Tibial artery (tissue), 4 donors: ENCODE measurements at places on chromosomes 1 and 21.
A peak's percentile ranks its signal among the peaks of the same experiment; 100 is the strongest.

DNA sequence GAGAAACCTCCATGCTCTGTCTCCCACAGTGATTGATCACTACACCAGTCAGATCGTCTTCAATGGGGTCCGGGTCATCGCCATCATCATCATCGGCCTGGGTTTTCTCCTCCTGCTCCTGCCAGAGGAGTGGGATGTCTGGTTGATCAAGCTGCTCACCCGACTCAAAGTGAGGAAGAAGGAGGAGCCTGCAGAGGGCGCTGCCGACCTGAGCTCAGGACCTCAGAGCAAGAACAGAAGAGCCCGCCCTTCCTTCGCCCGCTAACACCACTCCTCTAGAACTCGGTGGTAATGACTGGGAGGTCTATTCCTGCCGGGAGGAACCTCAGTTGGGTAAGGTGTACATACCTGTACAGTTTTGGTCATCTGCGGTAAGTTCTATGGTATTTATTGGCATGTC, 50.3 kb upstream of the COA6 start:
- no peak for DNase-seq

DNA sequence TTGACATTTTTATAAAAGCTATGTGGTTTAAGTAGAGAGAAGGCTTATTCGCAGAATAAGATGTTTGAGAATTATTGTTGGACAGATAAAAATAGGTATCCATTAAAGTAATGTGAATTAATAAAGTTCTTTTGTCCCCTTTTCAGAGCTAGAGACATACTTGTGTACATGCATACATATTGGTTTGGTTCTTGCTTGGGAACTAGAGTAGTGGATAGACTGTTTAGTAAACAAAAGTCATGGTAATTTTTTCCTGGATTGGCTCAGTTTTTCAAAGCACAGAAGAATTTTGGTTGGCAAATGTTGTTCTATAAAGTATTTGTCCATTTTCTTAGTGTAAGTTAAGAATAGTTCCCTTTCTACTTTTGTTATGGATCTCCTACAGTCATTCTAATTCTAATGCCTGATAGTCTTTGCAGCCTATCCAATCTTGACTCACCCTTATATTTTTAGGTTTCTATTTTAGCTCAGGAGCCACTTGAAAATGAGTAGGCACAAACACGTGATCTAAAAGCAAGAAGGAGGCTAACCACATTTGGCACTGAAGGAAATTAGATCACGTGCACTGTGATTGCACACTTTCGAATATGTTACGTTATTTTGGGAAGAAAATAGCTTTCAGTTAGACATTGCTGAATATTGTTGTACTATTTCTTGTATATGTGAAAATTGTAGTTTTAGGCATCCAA, 47.0 kb downstream of the RABGAP1L start:
- no peak for DNase-seq

- no peak for DNase-seq
Observed at GRCh38 chr21:32088471-32088870, 190.4 kb downstream of the MIS18A start.

DNA sequence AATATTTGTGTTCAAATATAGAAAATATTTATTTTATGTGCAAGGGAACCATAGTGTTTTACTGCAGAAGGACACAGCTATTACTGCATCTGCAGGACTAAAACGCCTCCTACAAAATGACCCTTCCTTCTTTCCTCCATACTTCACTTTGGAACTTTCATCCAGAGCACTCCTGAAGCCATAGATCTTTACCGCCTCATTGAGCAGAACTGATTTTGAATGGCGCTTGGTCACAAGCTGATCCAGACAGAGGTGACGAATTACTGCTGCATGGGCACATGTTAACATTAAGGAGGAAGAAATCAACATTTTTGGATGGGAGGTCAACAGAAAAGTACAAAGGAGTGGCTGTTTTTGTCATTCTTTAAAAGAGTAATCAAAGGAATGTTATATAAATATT, 931.6 kb downstream of the NCAM2 start:
- no peak for DNase-seq

DNA sequence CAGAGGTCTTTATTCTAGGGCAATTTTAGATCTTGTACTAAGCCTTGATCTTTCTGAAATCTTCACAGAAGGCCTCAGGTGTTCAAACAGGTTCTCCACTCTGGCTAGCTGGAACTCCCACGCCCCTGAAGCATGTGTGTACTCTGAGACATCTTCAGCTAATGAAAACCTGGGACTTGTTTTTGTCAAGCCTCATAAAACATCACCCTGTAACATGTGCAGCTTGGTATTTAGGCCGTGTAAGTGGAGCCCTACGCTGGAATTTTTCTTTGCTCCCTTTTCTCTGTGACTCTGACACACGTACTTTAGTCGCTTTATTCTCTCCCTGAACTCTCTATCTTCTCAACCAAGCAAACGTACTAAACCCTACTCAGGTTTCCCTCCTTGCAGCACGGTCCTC, 701.9 kb upstream of the ZP4 start:
- DNase-seq = no peak

DNA sequence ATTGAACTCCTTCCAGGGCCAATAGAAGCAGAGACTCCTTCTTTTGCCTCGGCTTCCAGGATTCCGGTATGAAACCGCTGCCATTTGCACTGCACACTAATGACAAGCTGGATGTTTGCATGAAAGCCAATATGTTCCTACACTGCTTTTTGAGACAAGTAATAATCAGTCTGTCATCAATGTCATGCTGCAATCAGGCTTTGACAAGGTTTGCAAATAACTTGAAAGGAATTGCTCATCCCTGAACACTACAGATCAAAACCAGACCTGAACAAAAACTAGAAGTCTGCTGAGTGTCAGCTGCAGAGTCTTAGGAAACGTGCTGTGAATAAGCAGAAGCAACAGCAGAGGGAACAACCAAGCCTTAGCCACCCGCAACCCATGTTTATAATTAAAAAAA, 720.7 kb upstream of the CXADR start:
- no peak for DNase-seq

GRCh38 chr1:24584171-24584647, 28.3 kb downstream of the NCMAP start:
- DNase-seq = no peak

GRCh38 chr1:30718091-30718635, 5.2 kb downstream of the MATN1 start:
- DNase-seq = peak; percentile 100

- DNase-seq = no peak
Observed at GRCh38 chr1:229980009-229980408, 87.0 kb upstream of the GALNT2 start.

DNA sequence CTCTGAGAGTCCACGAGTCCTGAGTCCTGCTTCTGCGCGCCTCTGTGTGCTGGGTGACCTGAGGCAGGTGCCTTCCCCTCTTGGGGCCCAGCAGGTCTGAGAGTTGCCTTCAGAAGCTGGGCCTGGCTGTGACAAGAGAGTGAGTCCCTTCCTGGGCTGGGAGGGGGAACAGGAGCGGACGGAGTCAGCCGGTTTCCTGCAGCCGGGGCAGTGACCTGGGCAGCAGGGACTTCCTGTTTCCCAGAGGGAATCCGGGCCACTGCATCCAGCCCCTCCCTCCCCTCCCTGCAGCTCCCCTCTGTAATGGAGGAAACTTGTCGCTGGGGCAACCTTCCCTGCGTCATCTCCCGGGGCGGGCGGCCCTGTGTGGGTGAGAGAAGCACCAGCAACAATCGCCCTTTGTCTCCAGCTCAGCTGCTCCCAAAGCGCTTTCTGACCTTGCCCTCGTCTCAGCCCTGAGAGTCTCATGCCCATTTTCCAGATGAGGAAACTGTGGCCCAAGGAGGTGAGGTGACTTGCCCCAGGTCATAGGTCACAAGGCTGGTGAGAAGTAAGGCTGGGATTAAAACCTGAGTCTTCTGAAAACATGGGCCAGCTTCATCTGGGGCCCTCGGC, 61.1 kb downstream of the SDC3 start:
- DNase-seq = peak; percentile 70

- no peak for DNase-seq
Observed at GRCh38 chr1:193068013-193068412, 8.6 kb downstream of the RO60 start.

GRCh38 chr1:210588946-210589345, 260.2 kb downstream of the HHAT start:
- no peak for DNase-seq

- DNase-seq = no peak
Observed at GRCh38 chr1:19893687-19894086, 11.5 kb downstream of the OTUD3 start.
